ENCODE measurements at places on chromosomes 7 and 10.

DNA sequence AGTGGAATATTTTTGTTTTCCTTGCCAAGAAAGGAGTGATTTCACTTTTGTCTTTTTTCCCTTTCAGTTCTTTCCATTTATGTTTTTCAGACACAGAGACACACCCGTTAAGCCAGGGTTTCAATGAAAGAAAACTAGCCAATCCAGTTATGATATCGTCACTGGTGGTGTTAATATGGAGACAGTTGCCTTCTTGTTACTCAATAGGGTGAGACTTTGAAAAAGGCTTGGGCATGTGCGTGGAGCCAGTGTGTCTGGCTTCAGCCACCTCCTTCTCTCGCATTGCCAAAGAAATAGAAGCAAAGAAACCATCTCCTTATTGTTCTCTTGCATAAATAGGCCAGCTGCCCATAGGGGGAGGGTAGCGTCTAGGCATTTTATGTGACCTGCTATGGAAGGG is 84.1 kb upstream of the DLX6 start:
- no peak for DNase-seq

GRCh38 chr10:125999694-126000093 is 103.3 kb downstream of the FANK1 start:
- DNase-seq = no peak

GRCh38 chr10:64501807-64502206 is 980.6 kb downstream of the REEP3 start:
- no peak for DNase-seq

DNA sequence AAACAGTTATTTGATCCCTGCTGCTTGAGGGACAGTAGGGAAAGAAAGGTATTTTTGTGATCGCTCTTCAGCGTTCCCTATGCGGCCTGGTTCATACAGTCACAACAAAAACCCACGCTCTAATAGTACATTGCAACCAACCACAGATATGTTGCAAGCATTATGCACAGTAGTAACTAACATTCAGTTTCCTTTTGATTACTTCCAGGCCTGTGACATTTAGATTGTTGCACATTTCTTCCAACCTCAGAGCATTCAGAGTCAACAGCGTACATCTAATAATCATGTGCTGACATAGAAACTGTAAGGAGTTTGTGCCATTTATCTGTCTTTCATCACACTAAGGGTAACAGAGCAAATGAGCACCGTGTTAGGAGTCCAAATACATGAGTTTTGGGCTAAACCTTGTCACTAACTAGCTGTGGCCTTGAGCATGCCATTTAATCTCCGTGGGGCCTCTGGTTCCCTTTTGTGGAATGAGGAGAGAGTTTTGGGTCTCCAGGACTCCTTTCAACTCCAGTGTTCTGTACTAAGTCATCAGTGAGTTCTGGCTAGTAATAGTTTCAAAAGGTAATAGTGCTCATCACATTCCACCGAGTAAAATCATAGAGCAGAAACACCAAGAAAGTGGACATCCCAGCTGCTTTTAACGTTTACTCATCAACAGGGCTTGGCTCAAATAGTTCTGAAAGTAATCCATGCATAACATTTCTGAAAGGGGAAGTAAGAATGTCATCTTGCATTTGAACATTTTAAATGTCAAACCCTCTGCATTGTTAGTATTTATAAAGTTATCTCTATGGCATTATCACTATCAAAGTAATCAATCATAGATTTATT is 99.0 kb upstream of the FZD1 start:
- peak; percentile 90 for DNase-seq

GRCh38 chr7:77788327-77788902 is 9.8 kb downstream of the TMEM60 start:
- DNase-seq = no peak

GRCh38 chr10:24115403-24115802 is 93.5 kb upstream of the KIAA1217 start:
- DNase-seq = no peak

- DNase-seq = no peak
Observed at GRCh38 chr7:21064698-21065648, 278.3 kb upstream of the SP8 start.

- no peak for DNase-seq
Observed at GRCh38 chr10:806451-807162, 117.1 kb upstream of the DIP2C start.

DNA sequence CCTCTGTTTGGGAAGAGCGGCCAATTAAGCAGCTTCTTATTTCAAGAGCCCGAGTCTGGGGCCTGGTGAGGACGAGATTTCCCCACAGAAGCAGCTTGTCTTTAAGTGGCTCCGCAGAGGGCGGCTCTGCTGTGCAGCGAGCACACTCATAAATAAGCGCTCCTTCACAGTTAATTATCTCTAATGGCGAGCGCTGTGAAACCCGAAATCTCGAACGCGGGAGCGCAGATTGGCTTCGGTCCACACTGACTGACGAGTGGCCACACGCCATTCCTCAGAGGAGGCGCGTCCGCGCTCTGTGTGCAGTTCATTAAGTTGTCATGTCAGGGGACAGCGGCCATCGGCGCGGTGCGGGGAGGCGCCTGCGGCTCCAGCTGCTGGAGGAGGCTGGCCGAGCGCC is 560.9 kb downstream of the DNAJB6 start:
- no peak for DNase-seq

GRCh38 chr7:142516038-142516501 is 233.2 kb upstream of the PRSS1 start:
- DNase-seq = peak; percentile 70

GRCh38 chr7:52053525-52053924 is 736.9 kb upstream of the COBL start:
- no peak for DNase-seq

- no peak for DNase-seq
Observed at GRCh38 chr10:75024971-75025523, 86.4 kb upstream of the SAMD8 start.

DNA sequence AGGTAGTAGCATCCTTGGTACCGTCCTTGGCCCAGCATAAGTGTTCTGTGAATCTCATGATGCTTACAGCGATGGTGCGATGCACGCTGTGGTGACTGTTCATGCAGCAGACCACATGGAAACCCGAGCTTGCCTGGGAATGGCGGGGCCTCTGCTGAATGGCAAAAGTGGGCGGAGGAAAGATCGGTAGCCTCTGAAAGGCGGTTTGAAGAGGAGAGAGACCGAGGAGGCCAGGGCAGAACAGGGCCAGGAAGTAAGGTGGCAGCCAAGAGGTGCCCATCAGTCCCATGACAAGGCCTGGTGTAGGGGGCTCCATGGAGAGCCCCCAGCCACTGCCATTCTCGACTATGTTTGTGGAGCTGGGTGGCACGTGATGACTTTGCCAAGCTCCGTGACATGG is 33.2 kb upstream of the CNPY1 start:
- no peak for DNase-seq

- DNase-seq = peak; percentile 85
Observed at GRCh38 chr10:50326757-50327701, 75.7 kb upstream of the ASAH2 start.

- DNase-seq = peak; percentile 77
Observed at GRCh38 chr10:97731346-97732051, 5.4 kb upstream of the ZFYVE27 start.

GRCh38 chr7:148973256-148973655 is 55.0 kb downstream of the PDIA4 start:
- DNase-seq = no peak

DNA sequence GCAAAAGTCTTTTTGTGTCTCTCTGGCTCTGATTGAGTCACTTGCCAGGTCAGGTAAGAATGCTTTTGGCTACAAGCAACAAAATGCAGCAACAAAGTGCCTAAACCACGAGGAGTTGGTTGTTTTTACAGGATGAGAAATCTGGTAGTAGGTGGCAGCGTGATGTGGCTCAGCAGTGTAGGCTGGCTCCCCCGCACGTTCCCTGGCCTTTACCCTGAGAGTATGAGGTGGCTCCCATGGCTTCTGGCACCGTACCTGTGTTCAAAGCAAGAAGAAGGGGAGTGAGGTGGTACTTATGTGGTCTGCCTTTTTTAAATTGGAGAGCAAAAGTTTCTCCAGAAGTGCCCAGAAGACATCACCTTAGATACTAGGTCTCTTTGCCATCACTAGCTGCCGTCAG is 11.7 kb downstream of the PRKRIP1 start:
- DNase-seq = no peak

DNA sequence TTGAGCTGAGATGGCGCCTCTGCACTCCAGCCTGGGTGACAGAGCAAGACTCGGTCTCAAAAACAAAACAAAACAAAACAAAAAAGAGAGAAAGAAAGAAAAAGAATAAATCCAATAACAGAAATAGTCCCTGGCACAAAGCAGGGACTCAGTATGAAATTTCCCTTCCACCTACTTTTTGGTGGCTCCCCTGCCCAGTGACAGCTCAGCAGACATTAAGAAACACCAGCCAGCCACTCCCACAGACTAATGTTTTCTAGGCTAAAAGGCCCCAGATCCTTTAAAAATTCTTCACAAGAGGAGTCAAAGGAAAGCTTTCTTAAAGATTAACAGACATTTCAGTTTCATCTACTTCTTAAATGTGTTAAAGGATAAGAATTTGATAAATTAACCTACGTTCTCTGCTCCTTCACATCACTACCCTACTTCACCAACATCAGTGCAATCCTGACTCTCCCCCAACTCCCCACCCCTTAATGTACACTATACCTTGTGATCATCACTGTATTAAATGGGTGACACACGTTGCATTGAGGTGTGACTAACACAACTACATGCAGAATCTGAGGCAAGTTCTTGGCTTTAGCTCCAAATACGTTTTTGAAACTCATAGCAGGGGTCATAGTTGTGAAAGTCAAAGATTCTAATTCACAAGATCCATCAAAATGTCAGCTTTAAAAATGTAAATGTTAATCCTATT is 114.5 kb upstream of the CAV2 start:
- no peak for DNase-seq

DNA sequence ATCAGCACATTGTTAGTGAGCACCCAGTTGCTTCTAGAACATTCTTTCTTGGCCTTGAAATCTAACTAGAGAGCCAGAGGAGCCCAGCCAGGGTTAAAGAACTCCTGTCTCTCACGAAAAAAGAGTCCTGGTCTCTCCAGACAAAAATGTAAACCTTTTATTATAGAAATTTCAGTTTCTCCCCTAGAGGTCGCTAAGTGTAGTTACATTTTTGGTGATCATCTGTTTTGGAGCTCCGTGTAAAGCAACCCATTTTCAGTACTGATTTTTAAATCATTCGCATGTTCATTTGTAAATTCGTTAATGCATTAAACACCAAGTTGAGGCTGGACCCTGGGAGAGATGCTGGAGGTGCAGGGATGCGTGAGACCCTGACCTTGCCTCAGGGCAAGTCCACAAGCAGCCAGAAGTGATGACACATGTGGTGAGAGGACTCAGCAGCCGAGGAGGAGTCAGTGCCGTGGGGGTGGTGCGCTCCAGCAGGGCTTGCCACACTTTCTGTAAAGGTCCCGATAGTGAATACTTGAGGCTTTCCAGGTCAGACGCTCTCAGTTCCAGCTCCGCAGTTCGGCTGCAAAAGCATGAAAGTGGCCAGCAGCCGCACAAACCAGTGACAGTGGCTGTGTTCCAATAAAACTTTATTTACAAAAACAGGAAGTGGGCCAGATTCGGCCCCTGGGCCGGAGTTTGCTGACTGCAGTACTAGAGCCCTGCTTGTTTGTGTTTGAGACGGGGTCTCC is 578.6 kb upstream of the FOXK1 start:
- no peak for DNase-seq

- no peak for DNase-seq
Observed at GRCh38 chr7:6171532-6172223, 100.7 kb downstream of the CYTH3 start.

GRCh38 chr7:127819975-127820731 is 168.2 kb downstream of the SND1 start:
- peak; percentile 77 for DNase-seq

GRCh38 chr7:53965716-53966115 is 576.5 kb upstream of the VSTM2A start:
- DNase-seq = no peak

- DNase-seq = no peak
Observed at GRCh38 chr10:50972591-50972990, 87.2 kb upstream of the A1CF start.

GRCh38 chr7:131174855-131175254 is 152.8 kb upstream of the MKLN1 start:
- no peak for DNase-seq

GRCh38 chr7:17939606-17940301 is 540 bp downstream of the SNX13 start:
- DNase-seq = peak; percentile 44

GRCh38 chr10:17412323-17412722 is 42.1 kb downstream of the ST8SIA6 start:
- no peak for DNase-seq

DNA sequence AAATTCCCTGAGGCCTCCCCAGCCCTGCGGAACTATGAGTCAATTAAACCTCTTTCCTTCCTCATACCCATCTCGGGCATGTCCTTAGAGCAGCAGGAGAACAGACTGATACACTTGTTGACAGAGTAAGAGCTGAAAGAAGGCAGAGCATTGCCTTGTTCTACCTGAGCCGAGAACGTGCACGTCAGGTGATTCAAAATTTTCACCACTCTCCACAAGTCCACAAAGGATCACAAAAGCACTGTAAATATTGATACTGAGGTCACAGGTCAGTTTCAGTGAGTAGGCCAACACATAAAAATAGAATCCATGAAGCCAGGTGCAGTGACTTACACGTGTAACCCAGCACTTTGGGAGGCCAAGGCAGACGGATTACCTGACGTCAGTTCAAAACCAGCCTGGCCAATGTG is 27.8 kb downstream of the DCLRE1C start:
- DNase-seq = no peak

GRCh38 chr7:29636009-29636351 is 72.3 kb downstream of the PRR15 start:
- no peak for DNase-seq

DNA sequence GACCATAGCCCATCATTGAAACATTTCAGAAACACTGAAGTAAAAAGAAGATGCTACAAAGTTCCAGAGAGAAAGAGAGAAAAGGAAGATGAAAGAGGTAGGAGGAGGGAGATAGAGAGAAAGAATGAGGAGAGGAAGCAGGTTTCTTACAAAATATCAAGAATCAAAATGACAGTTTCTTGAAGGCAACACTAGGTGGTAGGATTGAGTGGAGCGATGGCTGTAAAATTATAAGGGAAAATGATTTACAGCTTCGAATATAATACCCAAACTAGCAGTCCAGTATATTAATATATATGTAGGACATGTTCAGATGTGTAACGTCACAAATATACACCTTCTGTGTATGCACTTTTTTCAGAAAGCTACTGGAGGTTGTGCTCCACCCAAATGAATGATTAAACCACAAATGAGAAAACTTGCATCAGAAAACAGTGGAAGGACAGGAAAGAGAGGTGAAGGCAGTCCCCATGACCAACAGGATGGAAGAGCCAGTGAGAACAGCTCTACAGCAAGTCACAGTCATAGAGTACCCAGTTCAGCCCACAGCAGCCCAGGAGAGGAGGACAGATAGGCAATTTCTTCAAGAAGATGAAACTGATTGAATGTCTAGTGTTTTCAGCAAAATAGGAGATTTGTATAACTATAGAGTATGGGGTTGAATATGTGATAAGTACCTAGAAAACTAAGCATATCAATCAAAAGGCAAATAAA is 151.5 kb upstream of the TARP start:
- no peak for DNase-seq

DNA sequence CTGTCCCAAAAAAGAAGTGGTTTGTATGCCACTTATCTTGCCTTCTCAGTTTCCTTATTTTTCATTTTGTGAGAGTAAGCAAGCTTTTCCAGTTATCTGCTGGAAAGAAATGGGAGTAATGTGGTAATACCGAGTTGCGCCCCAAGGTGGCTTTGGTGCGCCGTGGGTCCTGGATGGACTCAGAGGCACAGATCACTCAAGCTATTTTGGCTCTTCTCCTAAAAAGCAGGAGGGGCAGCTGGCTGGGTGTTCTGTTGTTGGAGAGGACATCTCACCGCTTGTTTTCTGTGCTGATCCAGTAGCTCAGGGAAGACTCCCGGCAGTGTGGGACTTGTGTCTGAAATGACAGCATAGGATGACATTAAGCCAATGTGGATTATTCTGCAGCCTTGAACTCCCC is 16.4 kb downstream of the PRKRIP1 start:
- peak; percentile 30 for DNase-seq
